Daoy (cell line): ENCODE measurements at places on chromosomes 3 and 15. TPM values are rescaled to one million over a fixed set of nuclear protein-coding genes. Genes with fewer than 3 reads are reported as not detected.

The SPPL2A gene
- total RNA-seq: 171 and 184 TPM in 2 replicates

GRCh38 chr15:50247819-50248655, 17.5 kb downstream of the HDC start:
- DNase-seq: peak; percentile 63

DNA sequence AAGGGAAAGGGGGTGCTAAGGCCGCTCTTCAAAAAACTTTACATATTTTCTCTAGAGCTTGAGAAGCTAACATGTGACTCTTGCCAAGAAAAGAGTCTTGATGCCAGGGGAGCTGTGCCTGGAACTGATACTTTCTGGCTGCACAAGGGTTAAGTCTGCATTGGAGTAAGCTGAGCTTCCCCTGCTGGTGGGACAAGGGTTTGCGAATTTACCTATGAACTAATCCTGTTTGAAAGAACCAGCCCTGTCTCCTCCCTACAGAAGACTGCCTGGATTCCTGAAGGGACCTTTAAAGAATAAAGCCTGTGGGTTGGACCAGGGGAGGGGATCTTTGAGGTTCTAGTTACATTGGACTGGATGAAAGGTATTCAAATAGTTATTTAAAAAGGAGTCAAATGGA, 58.3 kb upstream of the EPHA3 start:
- peak; percentile 6 for DNase-seq

The SH2D7 gene
- not detected in 2 replicates for total RNA-seq

The ATP8B4 gene
- total RNA-seq: not detected in 2 replicates

The ACAN gene
- not detected in 2 replicates for total RNA-seq

GRCh38 chr3:191235331-191236314, 36.6 kb downstream of the OSTN start:
- DNase-seq: peak; percentile 64

DNA sequence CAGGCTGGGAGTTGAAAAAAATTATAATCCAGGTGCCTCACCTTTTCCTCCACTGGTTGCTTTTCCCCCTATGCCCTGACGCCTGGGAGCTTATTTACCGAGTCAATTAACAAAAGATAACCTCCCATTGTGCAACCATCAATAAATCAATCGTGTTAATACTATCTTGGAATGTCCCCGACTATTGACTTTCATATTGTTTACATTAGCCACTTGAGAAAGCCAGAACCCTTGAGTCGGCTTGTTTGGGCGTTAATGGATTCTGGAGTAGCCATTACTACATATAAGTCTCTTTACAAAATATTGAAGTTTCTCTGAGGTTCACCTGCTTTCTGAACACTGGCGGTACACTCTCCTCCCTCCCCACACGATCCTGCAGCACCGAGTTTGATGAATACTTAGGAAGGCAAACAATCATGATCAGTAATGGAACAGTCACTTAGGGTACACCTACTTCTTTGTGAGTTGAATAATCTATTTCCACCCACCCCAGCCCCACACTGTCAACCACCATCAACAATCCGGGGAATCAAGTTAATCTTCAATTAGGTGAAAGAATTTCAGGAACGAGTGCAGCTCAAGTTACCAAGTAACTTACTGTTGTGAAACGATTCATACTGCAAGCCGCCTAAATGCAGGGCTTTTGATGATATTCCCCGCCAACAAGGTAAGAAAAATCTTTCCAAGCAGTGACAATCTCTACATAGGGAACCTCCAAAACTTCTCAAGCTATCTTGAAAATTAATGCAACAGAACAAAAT, 159.3 kb upstream of the NR2F2 start:
- no peak for DNase-seq

DNA sequence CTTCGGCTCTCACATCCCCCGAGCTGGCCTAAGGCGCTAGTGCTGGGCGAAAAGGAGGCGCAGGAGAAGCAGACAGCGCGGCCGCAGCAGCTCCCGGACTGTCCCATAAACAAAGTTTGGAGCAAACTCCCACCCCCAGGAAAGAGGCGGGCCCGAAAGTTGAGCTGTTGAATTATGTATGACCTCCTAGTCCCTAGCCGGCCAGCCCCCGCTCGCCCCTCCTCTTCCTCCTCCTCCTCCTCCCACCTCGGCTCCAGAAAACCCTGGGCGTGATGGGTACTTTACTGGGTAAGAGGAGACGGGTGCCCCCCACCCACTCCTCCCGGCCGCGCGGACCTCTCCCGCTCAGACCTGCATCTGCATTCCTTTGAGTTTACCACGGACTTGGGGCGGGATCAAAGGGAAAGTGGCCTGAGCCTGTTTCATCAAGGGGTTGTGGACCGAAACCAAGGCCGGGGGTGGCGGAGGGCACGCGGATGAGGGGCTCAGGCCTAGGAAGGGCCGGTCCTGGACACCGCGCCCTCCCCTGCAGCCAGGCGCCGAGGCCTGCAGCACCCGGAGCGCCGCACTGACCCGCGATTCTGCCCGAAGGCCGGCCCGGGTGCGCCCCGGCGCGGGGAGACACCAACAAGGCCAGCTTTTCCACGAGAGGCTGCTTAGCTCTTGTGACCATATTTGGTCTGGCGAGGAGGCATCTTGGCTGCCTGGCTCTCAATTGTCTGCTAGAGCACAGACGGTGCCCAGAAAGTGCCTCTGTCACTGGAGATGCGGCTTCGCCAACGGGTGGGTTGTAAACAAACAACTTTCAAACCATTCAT, at the start of gene WWTR1:
Gene WWTR1, minus strand, starts transcription at position 100 of the 818 bp plus-strand sequence. CDS start 719 bp downstream, outside the sequence.
- DNase-seq: peak; percentile 98

- no peak for DNase-seq
Observed at GRCh38 chr3:197295871-197296270, 2.5 kb downstream of the DLG1 start.

The ERC2 gene
- total RNA-seq: 1.7 and 11.3 TPM in 2 replicates

The FRMD4B gene
- total RNA-seq: 1.7 and 1.8 TPM in 2 replicates

The POPDC2 gene
- 0.17 TPM in 1 of 2 replicates, not detected in the other for total RNA-seq

DNA sequence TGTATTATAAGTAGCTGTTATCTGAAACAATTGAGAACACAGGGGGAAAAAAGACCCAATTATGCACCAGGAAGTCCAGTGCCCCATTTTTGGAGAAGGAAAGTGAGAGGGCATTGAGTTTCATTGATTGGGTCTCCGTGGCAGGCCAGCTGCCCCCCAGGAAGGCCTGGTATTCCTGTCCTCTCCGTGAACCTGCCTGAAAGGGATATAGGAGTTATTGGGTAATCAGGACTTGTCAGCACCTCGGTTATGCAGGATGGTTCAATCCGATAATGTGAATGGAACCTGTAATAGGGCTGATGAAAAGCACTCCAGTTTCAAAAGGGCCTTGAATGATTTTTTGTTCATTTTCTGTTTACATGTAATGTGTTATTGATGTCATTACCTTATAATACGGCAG, 122.0 kb upstream of the RARB start:
- no peak for DNase-seq

GRCh38 chr3:89234620-89235019, 127.2 kb downstream of the EPHA3 start:
- DNase-seq: no peak

- DNase-seq: no peak
Observed at GRCh38 chr3:67031986-67032385, 33.9 kb downstream of the KBTBD8 start.

The SNRPA1 gene
- total RNA-seq: 78.1 and 88.4 TPM in 2 replicates

DNA sequence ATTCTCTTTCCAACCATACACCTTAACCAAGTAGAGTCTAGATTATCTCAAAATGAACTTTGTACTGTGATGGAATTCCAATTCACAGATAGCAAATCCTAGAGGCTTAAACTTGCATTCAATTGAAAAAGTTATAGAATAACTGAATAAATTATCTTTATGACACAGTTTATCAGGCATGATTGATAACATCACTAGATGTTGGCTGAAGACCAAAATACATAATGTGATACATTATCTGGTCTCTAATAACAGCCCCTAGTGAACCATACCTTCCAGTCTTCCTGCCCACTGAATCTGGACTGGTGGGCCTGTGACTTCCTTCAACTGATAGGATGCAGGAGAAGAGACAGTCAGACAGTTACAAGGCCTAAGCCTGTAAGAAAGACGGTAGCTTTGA, 165.2 kb upstream of the CMC1 start:
- no peak for DNase-seq

DNA sequence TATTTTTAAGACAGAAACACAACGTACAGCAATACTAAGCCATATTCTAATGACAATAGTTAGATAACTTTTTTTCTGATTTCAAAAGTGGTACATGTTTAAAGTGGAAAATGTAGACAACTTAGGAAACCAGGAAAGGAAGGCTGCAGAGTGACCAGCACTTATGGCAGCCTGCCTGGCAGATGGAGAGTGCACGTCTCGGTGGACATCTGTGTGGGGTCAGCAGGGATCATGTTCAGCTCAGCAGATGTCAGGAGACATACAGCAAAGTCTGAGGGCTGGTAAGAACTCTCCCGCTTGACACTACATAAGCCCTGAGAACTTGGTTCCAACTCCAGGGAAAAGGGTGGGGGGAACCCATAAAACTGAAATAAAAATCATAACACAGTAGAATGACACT, 128.6 kb upstream of the ADPGK start:
- DNase-seq: no peak

The CYP8B1 gene
- not detected in 2 replicates for total RNA-seq

DNA sequence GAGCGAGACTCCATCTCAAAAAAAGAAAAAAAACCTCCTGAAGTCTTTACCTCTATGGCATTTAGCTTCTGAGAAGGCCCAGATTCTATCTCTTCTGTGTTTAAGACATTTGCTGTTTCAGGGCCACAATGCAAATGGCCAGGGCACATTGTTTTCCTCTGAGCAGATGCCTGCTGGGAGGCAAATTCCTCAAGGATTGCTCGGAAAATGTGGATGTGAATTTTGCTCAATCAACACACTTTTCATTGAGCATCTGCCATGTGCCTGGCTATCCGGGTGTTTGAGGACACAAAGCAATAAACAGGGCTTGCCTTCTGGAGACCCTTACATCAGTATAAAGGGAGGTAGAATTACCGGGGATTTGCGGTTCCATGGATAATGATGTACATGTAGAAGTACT, 20.0 kb downstream of the TRIM71 start:
- DNase-seq: no peak

DNA sequence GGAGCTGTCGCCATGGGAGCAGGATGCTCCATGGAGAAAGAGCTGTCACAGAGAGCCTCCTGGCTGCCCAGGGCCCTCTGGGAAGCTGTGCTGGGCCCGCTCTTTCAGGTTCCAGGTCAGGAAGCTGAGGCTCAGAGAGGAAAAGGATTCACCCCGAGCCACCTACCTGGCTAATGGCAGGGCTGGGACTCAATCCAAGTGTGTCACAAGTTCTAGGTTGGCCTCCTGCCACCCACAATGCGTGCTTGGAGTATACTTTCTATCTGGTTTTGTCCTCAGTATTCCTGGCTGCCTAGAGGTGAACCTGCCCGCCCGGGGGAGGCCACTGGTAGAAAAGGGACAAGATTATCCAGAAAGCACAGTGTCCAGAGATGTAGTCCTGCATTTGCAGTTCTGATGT, 23.6 kb downstream of the FAH start:
- no peak for DNase-seq

GRCh38 chr3:106033654-106034053, 164.8 kb upstream of the CBLB start:
- no peak for DNase-seq

DNA sequence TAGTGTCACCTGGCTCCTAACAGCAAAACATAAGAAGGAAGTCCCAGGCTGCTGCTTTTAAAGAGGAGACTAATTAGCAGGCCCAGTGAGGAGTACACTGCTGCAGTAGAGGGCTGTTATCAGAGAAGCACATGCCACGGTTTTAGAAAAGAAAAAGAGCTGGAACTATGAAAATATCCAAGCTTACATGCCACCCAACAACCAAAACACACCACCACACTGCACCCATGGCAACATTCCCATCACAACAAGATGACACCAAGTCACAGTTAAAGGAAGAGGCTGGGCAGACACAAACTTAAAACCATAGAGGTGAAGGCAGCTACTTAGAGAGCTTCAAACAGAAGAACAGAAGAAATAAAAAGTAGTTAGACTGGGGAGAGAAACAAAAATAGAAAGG, 37.0 kb downstream of the NPTN start:
- no peak for DNase-seq

- DNase-seq: no peak
Observed at GRCh38 chr3:179872842-179873241, 163.9 kb downstream of the PEX5L start.

GRCh38 chr15:71224024-71224423, 108.8 kb downstream of the THSD4 start:
- DNase-seq: no peak

GRCh38 chr15:37789881-37790280, 144.6 kb upstream of the TMCO5A start:
- peak; percentile 39 for DNase-seq

The CTXND1 gene
- total RNA-seq: not detected in 2 replicates

DNA sequence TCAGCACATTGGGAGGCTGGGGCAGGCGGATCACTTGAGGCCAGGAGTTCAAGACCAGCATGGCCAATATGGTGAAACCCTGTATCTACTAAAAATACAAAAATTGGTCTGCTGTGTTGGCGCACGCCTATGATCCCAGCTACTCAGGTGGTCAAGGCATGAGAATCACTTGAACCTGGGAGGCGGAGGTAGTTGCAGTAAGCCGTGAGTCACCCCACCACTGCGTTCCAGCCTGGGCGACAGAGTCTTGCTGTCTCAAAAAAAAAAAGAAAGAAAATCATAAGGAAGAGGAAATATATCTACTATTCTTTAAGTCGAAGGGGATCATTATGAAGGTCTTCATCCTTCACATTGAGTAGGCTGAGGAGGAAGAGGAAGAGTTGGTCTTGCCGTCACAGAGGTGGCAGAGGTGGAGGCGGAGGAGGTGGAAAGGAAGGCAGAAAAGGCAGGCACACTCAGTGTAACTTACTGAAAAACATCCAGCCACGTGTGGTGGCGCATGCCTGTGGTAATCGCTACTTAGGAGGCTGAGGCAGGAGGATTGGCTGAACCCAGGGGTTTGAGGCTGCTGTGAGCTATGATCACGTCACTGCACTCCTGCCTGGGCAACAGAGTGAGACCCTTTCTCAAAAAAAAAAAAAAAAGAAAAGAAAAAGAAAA, 14.2 kb downstream of the CSK start:
- DNase-seq: no peak
